Right lung (tissue), 10 donors: ENCODE measurements at places on chromosomes 4 and X.

GRCh38 chrX:154457491-154458115, 478 bp upstream of the PLXNA3 start:
- DNase-seq = no peak

GRCh38 chr4:15920723-15921591, 17.6 kb downstream of the FGFBP1 start:
- no peak for DNase-seq

- DNase-seq = no peak
These were observed 78.4 kb downstream of the LUZP4 start for GRCh38 chrX:115367951-115368350.

- DNase-seq = no peak
These were observed 30.4 kb downstream of the PGRMC1 start for GRCh38 chrX:119266364-119266995.
